ENCODE measurements at places on chromosomes 11 and 22.

GRCh38 chr11:22670830-22671229, 4.4 kb downstream of the GAS2 start:
- DNase-seq: no peak

DNA sequence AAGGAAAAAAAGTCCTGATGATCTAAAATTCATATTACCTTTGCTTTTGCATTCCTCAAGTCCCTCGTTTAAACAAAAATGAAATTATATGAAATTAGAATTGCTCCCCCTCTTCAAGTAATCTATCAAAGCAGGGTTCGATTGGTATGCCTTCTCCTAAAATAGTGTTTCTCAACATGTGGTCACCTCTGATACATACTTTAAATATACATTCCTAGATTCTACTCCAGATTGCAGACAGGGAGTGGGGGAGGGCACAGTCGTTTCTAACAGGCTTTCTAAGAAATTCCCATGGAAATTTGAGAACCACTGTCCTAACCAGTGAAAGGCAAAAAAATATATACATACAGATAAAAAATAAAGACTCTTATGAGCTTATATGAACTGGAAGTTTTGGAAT, 22.6 kb upstream of the IRAG1 start:
- no peak for DNase-seq

GRCh38 chr11:125626288-125626950, 1.5 kb downstream of the CHEK1 start:
- DNase-seq: no peak

DNA sequence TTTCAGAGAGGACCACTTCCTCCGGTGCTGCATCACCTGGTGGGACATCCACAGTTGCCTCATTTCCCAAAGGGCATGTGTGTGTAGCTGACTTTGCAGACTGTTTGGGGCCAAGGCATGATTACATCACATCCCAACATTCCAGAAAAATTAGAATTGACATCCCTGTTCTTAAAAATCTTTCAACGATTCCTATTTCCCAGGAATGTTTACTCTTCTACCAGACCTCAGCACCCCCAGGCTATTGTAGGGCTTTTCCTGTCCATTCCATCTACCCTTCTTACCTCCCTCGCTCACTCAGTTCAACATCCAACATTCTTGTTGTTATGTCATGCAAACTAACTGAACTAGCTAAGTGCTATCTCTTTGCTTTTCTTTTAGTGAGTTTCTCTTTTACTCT, 37.3 kb downstream of the PIWIL4 start:
- DNase-seq: no peak

DNA sequence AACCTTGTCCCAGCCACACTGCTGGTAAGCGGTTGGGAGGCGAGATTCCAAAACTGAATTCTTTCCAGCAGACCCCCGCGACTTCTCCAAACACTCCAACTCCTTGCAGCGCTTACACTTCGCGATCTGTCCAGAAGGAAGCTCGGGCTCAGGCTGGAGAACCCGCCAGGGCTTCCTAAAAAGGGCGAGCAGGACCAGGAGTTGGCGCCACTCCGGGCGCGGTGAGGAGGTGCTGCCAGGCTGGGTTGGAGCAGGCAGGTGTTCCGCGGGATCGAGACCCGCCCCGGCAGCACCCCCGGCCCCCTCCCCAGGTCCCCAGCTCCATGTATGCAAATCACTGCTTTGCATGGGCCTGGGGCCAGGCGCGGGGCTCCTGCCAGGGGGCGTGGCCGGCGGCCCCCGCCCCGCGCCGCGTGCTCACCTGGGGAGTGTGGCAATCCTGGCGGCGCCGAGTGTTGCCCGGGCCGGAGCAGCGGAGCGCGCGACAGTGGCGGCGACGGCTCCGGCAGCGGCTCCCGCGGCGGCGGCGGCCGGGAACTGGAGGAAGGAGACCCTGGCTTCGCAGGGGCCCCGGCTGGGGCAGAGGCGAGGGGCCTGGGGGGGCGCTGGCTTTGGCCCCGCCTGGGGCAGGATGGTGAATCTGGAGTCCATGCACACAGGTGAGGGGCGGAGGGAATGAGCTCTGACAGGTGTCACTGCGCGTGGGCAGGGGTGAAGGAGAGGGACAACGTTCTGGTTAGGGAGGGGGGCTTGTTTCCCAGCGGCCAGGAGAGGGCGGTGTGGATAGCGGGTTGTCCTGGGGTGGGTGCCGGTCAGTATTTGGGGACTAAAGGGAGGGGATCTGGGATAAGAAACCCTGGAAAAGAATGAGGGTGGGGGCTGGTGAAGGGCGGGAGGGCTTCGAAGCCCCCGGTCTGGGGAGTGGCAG, at the start of gene POU2F3:
Gene POU2F3 (plus strand): TSS at position 428 of the 928 bp plus-strand sequence. CDS start 204 bp downstream, at position 632.
- DNase-seq: no peak

DNA sequence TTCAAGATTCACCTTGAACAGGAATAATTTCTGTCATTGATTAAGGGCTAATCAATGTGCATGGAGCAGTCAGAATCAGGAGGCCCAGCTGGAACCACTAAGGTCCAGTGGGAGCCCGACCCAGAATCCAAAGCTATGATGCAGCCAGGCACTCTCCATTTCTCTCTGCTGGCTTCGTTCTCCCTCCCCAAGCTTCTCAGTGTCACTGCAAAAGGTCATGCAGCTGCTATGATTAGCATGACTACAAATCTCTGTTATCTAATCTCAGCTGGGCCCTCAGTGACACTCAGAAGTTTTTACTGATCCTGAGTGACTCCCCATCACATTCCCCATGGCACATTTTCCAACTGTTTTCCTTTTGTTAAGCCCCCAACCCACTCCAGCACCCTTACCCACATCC, 31.1 kb upstream of the PRSS23 start:
- peak; percentile 10 for DNase-seq

- DNase-seq: no peak
These were observed 1.8 kb downstream of the TTC17 start for GRCh38 chr11:43360361-43361032.

DNA sequence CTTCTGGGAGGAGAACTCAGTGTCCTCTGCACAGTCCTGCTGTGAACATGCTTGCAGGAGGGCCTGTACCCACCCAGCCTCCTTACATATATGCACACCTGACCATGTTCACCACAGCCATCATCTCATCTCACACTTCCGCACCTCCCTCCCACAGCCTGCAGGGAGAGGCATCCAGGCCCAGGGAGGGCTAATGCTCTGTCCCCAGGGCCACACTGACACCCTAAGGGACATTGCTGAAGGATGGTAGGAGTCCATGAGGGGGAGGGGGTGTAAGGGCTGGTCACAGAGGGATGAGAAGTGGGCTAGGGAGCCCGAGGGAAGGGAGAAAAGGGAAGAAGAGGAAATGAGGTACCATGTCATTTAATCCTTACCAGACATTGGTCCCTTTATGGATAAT, 4.4 kb upstream of the KCNC1 start:
- DNase-seq: no peak

DNA sequence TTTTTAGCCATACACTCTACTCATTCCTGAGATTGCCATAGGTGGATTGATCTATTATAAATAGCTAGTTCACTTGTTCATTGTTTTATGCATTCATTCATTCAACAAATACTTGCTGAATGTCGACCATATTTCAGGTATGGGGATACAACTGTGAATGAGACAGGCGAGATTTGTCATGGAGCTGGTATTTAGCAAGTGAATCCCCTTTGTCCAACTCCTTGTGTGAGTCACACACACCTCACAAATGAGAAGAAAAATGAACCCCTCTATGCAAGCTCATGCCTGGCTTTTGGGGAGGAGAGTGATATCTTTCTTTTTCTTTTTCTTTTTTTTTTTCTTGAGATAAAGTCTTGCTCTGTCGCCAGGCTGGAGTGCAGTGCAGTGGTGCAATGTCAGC, 1.8 kb upstream of the AMPD3 start:
- DNase-seq: no peak

- no peak for DNase-seq
These were observed 67.9 kb downstream of the SCN3B start for GRCh38 chr11:123586568-123586967.

GRCh38 chr22:45552580-45553350, 50.1 kb downstream of the FBLN1 start:
- DNase-seq: peak; percentile 69

DNA sequence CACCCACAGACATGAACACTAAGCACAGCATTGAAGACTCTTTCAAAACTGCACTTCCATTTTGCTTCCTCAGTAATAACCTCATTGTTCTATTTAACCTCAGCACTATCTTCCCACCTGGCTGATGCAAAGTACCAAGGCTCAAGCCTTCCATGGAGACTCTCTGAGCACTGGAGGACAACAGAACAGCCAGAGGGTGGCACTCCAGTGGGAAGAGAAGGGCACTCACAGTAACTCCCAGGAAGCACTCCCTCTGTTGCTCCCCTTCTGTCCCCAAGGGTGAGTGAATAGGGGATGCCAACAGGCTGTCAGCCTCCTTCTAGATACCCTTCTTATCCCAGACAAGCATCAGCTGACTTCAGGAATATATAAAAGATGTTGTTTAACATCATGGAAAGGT, 3.5 kb downstream of the ME3 start:
- DNase-seq: no peak

DNA sequence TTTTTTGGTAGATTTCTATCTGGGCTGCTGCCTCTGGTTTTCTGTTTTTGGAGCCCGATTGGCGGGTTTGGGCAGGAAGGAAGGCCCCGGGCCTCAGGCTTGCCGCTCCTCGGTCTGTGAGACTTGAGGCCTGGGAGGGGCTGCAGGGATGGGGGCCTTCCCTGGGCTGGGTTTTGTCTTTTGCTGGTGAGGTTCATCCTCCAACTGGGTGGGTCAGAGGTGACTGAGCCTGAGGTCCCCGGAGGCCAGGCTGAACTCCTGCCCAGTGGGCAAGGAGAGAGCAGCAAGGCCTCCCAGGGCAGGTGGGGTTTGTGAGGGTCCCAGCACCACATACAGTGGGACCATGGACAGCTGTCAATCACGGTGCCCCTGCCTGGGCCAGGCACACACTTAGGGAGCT, 15.0 kb downstream of the MPPED1 start:
- no peak for DNase-seq

DNA sequence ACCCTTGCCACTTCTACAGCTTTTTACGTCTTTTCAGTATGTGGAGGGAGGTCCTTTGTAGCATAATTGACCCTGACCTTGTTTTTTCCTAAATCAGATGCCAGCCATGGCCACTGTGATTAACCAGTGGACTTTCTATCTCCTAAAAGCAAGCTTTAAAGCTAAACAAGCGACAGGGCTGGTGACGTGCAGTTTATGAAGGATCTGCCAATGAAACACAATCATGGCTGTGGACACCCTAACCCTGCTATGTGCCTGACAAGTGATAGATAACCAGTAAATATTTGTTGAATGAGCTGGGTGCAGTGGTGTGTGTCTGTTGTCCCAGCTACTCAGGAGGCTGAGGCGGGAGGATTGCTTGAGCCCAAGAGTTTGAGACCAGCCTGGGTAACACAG, 64.2 kb downstream of the LIF start:
- no peak for DNase-seq

DNA sequence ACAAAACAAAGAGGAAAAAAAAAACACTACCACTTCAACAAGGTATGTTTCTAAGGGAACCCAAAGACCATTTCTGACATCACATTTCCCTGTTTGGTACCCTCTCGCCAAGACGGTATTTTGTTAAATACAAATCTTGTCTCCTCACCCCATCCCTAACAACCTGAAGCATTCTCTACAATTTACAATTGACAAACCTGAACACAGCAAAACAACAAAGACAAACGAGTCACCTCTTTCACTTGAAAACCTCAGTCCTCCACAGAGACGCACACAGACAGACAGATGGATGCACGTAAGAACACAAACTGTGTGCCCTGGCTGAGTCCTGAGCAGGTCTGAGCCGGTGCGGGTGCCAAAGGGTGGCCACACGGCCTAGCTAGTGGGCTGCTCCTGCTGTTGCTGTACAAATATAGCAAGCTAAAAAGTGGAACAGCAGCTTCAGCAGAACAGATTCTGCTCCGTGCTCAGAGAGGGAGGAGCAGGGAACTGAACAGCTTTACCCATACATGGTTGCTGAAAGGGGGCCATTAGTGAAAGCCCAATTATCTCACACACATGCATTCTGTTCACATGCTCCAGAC, 28.5 kb downstream of the CELF1 start:
- peak; percentile 27 for DNase-seq

DNA sequence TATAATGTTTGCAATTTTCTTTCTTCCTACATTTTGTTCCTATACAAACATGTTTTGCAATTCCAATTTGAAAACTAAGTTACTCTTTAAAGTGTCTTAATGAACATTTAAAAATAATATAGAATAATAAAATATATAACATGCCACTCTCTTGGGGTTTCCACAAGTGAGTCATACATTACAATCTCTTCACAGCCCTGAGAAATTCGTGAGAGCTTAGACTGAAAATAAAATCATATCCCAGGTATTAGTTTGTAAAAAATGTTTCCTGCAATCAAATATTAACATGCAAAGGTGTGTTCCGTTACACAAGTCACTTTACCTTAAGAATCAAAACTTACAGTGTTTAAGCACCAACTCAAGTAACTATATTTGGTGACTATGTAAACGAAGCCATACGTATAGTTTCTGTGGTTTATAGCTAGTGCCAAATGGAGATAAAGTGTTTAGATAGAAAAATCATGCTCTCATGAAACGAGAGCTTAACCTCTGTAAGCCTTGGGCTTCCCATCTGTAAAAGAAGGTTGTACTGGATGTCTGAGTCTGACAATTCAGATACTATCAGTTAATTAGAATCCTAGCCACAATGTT, 253.6 kb upstream of the ANO3 start:
- DNase-seq: no peak

GRCh38 chr11:5596607-5597201, at the start of gene TRIM6:
TRIM6 (plus strand) TSS chr11:5596637; CDS start chr11:5596898, 261 bp downstream.
- DNase-seq: peak; percentile 51

DNA sequence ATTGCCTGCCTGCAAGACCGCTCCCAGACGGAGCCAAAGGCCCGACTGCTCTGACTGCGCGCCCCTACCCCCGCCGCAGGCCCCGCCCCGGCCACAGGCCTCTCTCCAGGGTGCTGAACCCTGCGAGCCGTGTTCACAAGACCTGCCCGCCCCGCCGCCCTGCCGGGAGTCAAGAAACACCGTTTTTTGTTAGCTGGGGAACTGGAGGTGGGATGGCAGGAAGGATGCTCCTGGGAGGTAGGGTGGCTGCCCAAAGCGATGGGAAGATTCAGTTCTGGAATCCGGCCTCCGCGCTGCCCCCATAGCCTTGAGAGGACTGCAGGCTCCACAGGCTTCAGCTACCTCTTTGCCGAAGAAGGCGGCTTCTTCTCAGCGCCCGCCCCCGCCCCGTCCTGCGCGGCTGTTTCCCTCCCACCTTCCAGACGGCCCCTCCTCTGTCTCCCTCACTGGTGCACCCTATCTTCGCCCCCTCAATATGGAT, 2.7 kb upstream of the PDE2A start:
- peak; percentile 61 for DNase-seq

All from heart right ventricle (tissue), 16 donors.